ENCODE measurements at places on chromosomes 4 and X. TPM values are rescaled to one million over a fixed set of nuclear protein-coding genes. Genes with fewer than 3 reads are reported as not detected.
A peak's percentile ranks its signal among the peaks of the same experiment; 100 is the strongest.

DNA sequence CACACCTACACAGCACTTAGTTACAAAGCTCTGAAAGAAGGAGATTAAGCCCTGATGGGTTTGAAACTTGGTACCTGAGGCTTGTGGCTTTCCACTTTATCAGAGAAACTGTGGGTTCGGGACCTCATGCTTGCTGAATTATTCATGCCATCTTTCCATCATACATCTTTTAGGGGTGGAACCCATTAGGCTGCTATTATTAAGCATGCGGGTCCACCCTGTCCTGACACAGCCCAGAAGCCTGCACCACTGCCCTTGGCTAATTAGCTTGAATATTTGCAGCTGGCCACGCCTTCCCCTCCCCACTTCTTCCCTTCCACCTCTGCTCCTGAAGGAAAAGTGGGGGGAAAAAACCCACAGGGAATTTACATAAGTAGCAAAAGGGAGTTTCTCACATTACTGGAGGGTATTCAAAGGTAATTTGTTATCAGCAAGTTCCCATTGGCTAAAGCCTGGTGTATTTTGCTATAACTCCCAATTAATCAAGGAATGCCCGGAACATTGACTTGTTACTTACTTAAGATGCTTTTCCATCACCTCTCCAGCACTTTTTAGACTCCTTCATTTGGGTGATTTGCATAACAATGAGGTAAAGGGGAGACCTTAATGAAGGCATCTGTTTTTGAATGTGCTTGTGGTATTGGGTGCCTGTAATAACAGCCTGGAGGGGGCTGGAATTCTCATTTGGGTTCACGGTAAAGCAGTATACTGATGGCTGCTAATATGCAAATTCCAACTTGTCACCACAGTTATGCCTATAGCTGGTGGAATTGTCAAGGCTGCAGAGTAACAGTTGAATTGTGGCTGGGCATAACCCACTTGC is 231.7 kb upstream of the GATB start:
- H3K27ac ChIP-seq: no peak overlapping the region
- H3K27me3 ChIP-seq: no peaks in the 10 kb centered on the region
- H3K4me3 ChIP-seq: no peak overlapping the region
- H3K4me1 ChIP-seq: peaks cover 2% of the 10 kb centered on the region
- H3K36me3 ChIP-seq: no peaks in the 10 kb centered on the region

GRCh38 chr4:120491481-120491880 is 424.8 kb upstream of the MAD2L1 start:
- no peaks in the 10 kb centered on the region for H3K36me3 ChIP-seq
- DNase-seq: no peak
- H3K27me3 ChIP-seq: no peaks in the 10 kb centered on the region
- no peak overlapping the region for H3K4me3 ChIP-seq
- H3K4me1 ChIP-seq: no peaks in the 10 kb centered on the region

GRCh38 chr4:60039908-60040307 is 1160.2 kb upstream of the ADGRL3 start:
- no peak overlapping the region for H3K4me3 ChIP-seq
- H3K36me3 ChIP-seq: no peaks in the 10 kb centered on the region
- H3K27me3 ChIP-seq: no peaks in the 10 kb centered on the region
- no peak for DNase-seq
- no peaks in the 10 kb centered on the region for H3K4me1 ChIP-seq

DNA sequence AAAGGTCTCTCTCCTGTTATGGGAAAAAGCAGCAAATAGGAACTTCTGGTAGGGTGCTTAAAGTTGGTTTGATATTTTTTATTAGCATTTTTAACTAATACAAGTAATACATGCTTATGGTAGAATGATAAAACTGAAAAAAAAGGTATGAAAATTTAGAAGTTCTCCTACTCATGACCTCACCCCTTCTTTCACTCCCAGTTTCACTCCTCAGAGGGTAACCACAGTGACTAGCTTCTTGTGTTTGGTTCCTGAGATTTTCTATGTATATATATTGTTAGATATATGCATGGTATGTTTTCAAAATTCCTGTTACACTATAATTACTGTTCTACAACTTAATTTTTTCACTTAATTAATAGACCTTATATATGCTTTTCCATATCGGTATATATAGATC is 66.5 kb downstream of the AR start:
- no peak overlapping the region for H3K4me3 ChIP-seq
- no peaks in the 10 kb centered on the region for H3K36me3 ChIP-seq
- no peak for DNase-seq
- no peaks in the 10 kb centered on the region for H3K27me3 ChIP-seq

DNA sequence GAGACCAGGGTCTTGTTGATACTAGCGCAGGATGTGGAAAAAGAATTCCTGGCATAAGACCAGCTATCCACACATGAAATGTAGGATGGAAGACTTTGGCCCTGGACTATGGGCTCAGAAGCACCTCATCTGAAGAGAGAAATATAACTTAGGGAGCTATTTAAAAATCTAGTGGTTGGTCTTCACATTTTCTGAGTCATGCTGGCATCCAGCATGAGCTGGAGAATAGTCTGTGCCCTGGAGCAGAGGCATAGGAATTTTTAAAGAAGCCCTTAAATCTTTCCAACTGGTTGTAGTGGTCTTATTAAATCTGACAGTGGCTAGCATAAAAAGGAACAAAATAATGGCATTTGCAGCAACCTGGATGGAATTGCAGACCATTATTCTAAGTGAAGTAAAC is 86.3 kb downstream of the SMARCA5 start:
- no peaks in the 10 kb centered on the region for H3K4me1 ChIP-seq
- no peak overlapping the region for H3K4me3 ChIP-seq
- DNase-seq: no peak
- no peak overlapping the region for H3K27ac ChIP-seq
- H3K27me3 ChIP-seq: no peaks in the 10 kb centered on the region
- no peaks in the 10 kb centered on the region for H3K36me3 ChIP-seq

DNA sequence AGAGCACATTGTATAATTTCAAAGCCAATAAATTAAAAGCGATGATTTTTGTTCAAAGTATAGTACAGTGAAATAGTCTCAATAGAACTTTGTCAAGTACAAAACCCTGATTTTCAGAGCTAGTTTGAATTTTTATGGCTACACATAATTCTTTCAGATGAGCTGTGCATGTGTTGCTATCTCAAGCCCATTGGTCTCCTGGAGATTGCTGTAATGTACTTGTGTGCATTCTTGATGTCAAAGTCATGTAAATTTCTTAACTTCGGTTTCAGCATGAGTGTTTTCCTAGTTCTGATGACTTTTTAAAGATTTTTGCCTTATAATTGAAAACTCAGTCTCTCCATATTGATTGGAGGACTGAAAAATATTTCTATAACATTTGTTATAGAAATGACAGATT is 200.8 kb downstream of the CEP135 start:
- DNase-seq: peak; percentile 67
- H3K4me3 ChIP-seq: no peak overlapping the region
- no peaks in the 10 kb centered on the region for H3K4me1 ChIP-seq
- no peak overlapping the region for H3K27ac ChIP-seq
- H3K36me3 ChIP-seq: no peaks in the 10 kb centered on the region
- H3K27me3 ChIP-seq: no peaks in the 10 kb centered on the region

GRCh38 chrX:54529151-54529550 is 868 bp upstream of the GNL3L start:
- peak overlapping the region; percentile 83 for H3K27ac ChIP-seq
- H3K27me3 ChIP-seq: no peaks in the 10 kb centered on the region
- H3K4me3 ChIP-seq: no peak overlapping the region
- no peak for DNase-seq

GRCh38 chr4:152436384-152436783 is 99.5 kb downstream of the FBXW7 start:
- no peaks in the 10 kb centered on the region for H3K27me3 ChIP-seq
- H3K4me3 ChIP-seq: no peak overlapping the region
- no peak for DNase-seq
- H3K4me1 ChIP-seq: no peaks in the 10 kb centered on the region
- no peak overlapping the region for H3K27ac ChIP-seq

- no peaks in the 10 kb centered on the region for H3K36me3 ChIP-seq
- H3K4me3 ChIP-seq: peak within 1 kb of the TSS; percentile 90
- H3K27me3 ChIP-seq: no peaks in the 10 kb centered on the region
- H3K27ac ChIP-seq: peak within 1 kb of the TSS; percentile 70
- peak; percentile 76 for DNase-seq
Measured at GRCh38 chr4:78938868-78939666, at the start of gene PAQR3. Gene PAQR3, minus strand, starts transcription at chr4:78939438. Its CDS starts 214 bp downstream, at chr4:78939224.

GRCh38 chr4:19982556-19982955 is 269.1 kb upstream of the SLIT2 start:
- peak; percentile 72 for DNase-seq
- H3K36me3 ChIP-seq: no peaks in the 10 kb centered on the region
- H3K27me3 ChIP-seq: no peaks in the 10 kb centered on the region

DNA sequence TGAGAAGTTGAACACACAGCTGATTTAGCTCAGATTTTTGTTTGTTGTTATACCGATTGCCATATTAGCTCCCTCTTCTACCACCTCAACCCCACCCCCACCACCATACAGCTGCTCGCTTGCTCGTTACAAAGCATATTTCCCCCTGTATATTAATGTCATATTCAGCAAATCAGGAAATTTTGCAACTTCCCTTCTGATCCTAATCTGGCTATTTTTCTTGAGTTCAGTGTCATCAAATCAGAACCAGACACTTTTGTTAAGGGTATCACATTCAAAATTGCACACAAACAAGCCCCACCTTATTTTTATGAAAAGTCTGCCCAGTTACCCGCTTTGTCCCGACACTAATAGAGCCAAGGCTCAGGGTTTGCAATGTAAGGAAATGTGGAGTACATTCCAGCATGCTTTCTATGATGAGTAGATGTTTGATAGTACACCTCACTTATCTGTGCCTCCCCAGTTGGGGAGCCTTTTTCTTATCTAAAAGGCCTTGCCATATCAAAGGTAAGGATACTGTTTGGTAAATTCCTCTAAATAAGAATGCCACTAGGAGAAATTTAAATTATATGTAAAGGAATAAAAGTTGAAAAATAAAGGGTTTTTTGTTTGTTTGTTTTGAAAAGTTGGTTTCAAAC is 212.2 kb downstream of the CBR4 start:
- no peak overlapping the region for H3K4me3 ChIP-seq
- peaks cover 7% of the 10 kb centered on the region for H3K4me1 ChIP-seq
- peak overlapping the region; percentile 3 for H3K27ac ChIP-seq
- no peaks in the 10 kb centered on the region for H3K27me3 ChIP-seq
- DNase-seq: no peak

DNA sequence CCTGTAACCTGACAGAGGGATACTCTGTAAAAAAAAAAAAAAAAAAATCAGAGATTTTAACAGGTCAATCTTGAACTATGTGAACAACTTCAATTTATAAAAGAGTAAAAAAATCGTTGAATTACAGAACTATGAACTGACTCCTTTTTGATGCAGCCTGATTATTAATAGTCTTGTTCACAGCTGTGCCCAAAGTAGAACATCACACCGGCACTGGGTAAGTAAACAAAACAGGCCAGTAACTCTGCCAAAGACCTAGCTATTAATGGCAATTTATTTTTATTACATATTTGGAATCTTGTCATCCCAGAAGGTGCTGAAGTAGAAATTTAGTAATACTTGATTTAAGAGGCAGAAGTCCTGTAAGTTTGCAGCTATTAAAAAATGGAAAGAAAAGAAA is 31.4 kb downstream of the CPE start:
- H3K4me3 ChIP-seq: no peak overlapping the region
- H3K36me3 ChIP-seq: no peaks in the 10 kb centered on the region
- no peaks in the 10 kb centered on the region for H3K27me3 ChIP-seq

DNA sequence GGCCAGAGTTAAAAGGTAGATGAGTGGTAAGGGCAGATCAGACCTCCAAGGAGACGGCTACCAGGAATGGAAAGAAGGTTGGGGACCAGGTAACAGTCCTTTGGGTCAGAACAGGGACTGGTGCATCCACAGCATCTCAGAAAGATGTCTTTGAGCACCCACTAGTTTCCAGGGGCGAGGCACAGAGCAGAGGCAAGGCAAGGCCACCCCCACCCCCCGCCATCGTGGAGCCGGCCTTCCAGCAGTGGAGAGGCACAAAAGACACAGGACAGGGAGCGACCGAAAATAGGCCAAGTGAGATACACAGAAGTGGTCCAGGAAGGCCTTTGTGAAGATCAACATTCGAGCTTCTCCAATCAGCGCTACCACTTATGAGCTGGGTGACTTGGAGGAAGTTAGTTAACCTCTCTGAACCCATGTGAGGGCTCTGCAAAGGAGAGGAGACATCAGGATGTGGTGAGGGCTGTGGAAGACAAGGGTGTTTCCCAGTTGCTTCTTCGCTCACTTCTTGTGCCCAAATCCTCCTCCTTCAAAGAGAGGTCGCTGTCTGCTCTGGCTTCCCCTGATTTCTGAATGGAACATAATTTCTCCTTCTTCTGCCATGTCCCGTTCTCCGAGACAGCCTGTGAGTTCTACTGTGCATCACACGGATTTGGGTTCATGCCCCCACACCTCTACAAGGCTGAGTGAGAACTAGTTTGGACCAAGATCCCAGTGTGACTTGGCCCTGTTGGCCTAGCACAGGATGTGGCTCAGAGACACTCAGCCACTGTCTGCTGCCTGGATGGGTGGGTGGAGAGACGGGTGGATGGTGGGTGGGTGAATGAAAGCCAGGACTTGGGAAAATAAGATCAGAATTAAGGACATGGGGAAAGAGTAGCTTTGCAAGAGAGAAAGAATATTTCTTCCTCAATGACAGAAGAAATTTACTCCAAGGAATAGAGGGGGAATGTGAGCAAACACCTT is 16.7 kb upstream of the MSX1 start:
- no peaks in the 10 kb centered on the region for H3K36me3 ChIP-seq
- H3K27me3 ChIP-seq: no peaks in the 10 kb centered on the region
- H3K4me1 ChIP-seq: no peaks in the 10 kb centered on the region

DNA sequence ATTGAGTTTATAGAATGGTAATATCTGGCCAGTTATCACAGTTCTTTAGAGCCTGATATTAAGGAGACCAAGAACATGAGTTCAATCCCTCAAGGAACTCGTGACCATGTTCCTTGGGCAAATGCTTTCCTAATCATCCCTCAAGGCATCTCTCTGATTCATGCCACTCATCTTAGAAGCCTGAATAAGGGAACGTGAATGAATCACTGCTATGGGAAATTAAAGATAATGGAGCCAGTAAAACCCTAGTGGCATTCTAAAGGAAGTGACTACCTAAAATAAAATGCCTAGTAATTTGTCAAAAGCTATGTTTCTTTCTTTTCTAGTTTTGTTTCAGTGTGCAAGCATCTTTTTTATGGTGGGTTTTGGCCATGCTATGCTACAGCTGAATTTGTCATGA is 1161.3 kb downstream of the C4orf33 start:
- no peak overlapping the region for H3K27ac ChIP-seq
- no peaks in the 10 kb centered on the region for H3K36me3 ChIP-seq
- no peaks in the 10 kb centered on the region for H3K27me3 ChIP-seq
- no peaks in the 10 kb centered on the region for H3K4me1 ChIP-seq

- no peaks in the 10 kb centered on the region for H3K36me3 ChIP-seq
- H3K27me3 ChIP-seq: no peaks in the 10 kb centered on the region
- no peak for DNase-seq
- no peaks in the 10 kb centered on the region for H3K4me1 ChIP-seq
Measured at GRCh38 chrX:108437349-108438109, 693 bp downstream of the COL4A6 start.

- peaks cover 2% of the 10 kb centered on the region for H3K4me1 ChIP-seq
- H3K4me3 ChIP-seq: no peak overlapping the region
- H3K27me3 ChIP-seq: no peaks in the 10 kb centered on the region
- H3K27ac ChIP-seq: no peak overlapping the region
Measured at GRCh38 chr4:141220271-141220670, 424 bp upstream of the ZNF330 start.

The CXXC4 gene
- under 0.01 TPM for total RNA-seq

The CWH43 gene
- not detected for total RNA-seq

The CT45A10 gene
- not detected for total RNA-seq

The GC gene
- not detected for total RNA-seq

The MAGEB17 gene
- not detected for total RNA-seq

The ASB12 gene
- total RNA-seq: not detected

The GRK4 gene
- total RNA-seq: 5.9 TPM

The MAOA gene
- 27.6 TPM for total RNA-seq

The GAGE13 gene
- total RNA-seq: not detected

The MAGEE2 gene
- not detected for total RNA-seq

Measured in fibroblast of lung (primary cell).